ENCODE measurements at places on chromosomes 16 and 17.

DNA sequence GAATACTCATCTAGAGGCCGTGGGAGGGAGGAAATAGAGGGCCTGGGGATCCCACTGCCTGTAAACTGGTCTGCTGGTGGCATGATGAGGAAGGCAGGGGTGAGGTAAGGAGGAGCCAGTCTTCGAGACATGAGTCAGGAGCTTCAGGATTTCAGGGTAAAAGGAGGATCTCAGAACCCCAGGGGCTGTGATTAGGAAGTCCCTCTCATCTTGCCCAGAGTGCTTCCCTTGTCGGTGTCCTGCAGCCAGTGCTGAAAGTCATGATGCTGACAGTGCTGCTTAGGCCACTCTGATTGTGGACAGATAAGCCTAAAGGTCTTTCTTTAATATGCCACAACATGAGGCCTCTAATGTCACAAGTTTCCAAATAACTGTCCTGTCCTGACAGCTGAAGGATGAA lies 29.6 kb downstream of the COG4 start:
- H3K27me3 ChIP-seq = no peaks in the 10 kb centered on the region
- no peak for DNase-seq
- peaks cover 19% of the 10 kb centered on the region for H3K36me3 ChIP-seq
- H3K4me3 ChIP-seq = no peak overlapping the region
- H3K4me1 ChIP-seq = peaks cover 8% of the 10 kb centered on the region

- H3K27me3 ChIP-seq = no peaks in the 10 kb centered on the region
- no peaks in the 10 kb centered on the region for H3K36me3 ChIP-seq
- DNase-seq = no peak
- no peak overlapping the region for H3K4me3 ChIP-seq
- peak overlapping the region; percentile 82 for H3K27ac ChIP-seq
- peaks cover 59% of the 10 kb centered on the region for H3K4me1 ChIP-seq
These were observed 18.7 kb upstream of the ATP5MC1 start for GRCh38 chr17:48873696-48874443.

- no peaks in the 10 kb centered on the region for H3K36me3 ChIP-seq
- no peak overlapping the region for H3K4me3 ChIP-seq
- no peaks in the 10 kb centered on the region for H3K27me3 ChIP-seq
- peaks cover 20% of the 10 kb centered on the region for H3K4me1 ChIP-seq
- H3K27ac ChIP-seq = no peak overlapping the region
These were observed 59.1 kb upstream of the BCAR1 start for GRCh38 chr16:75310541-75310940.

GRCh38 chr17:61286449-61286848 lies 113.2 kb upstream of the TBX2 start:
- H3K36me3 ChIP-seq = no peaks in the 10 kb centered on the region
- no peak overlapping the region for H3K4me3 ChIP-seq
- DNase-seq = no peak
- peak overlapping the region; percentile 41 for H3K27ac ChIP-seq
- peaks cover under 1% of the 10 kb centered on the region for H3K4me1 ChIP-seq

GRCh38 chr17:65978871-65979270 lies 213.1 kb downstream of the CEP112 start:
- H3K36me3 ChIP-seq = no peaks in the 10 kb centered on the region
- no peaks in the 10 kb centered on the region for H3K4me1 ChIP-seq
- no peak for DNase-seq
- no peak overlapping the region for H3K27ac ChIP-seq

GRCh38 chr17:27896701-27897100 lies 3.5 kb upstream of the LYRM9 start:
- H3K4me3 ChIP-seq = no peak overlapping the region
- DNase-seq = no peak
- no peak overlapping the region for H3K27ac ChIP-seq

DNA sequence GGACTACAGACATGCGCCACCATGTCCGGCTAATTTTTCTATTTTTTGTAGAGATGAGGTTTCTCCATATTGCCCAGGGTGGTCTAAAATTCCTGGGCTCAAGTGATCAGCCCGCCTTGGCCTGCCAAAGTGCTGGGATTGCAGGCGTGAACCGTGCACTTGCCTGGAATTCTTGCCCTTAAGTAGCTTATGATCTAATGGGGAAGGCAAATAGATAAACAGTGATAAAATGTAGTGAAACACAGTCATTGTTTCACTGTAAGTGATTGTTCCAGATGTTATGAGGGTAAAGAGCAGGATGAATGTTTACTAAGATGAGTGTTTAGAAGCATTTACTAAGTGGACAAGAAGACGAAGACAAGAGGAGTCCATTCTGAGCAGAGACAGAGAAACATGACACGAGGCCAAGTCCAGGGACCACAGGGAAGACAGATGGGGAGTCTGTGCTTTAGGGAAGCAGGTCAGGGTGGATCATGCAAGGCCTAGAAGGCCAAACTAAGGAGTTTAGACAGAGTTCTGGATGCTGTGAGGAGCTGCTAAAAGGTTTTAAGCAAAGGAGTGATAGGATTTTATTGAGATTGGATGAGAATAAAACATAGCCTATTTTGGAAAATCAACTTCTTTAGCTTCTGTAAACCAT lies 36.9 kb downstream of the YPEL2 start:
- peaks cover 100% of the 10 kb centered on the region for H3K4me1 ChIP-seq
- peak overlapping the region; percentile 94 for H3K27ac ChIP-seq
- H3K4me3 ChIP-seq = no peak overlapping the region

DNA sequence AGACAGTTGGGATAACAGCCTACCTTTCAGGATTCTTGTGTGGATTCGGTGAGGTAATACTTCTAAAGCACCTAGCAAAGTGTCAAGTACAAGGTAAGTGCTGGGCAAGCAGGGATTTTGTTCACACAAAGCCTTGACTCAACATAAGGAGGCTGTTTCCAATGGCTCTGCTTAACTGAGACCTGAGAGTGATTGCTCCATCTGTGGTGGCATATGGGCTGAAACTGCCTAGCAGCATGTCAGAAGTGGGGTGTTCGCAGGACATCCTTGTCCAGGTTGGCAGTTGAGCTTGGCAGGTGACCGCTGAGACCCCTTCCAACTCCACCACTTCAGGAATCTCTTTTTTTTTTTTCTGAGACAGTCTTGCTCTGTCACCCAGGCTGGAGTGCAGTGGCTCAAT lies 19.8 kb downstream of the IL4R start:
- no peak overlapping the region for H3K4me3 ChIP-seq
- H3K4me1 ChIP-seq = peaks cover 40% of the 10 kb centered on the region
- H3K27me3 ChIP-seq = no peaks in the 10 kb centered on the region
- DNase-seq = no peak
- H3K36me3 ChIP-seq = no peaks in the 10 kb centered on the region

- H3K36me3 ChIP-seq = no peaks in the 10 kb centered on the region
- peak overlapping the region; percentile 61 for H3K27ac ChIP-seq
- peak; percentile 36 for DNase-seq
- H3K27me3 ChIP-seq = no peaks in the 10 kb centered on the region
- peaks cover 52% of the 10 kb centered on the region for H3K4me1 ChIP-seq
These were observed 58.1 kb downstream of the ZFHX3 start for GRCh38 chr16:72989579-72990551.

- no peak overlapping the region for H3K4me3 ChIP-seq
- H3K27ac ChIP-seq = peak overlapping the region; percentile 79
- peaks cover 12% of the 10 kb centered on the region for H3K36me3 ChIP-seq
These were observed 48.7 kb downstream of the SF3B3 start for GRCh38 chr16:70572050-70572925.

- no peaks in the 10 kb centered on the region for H3K36me3 ChIP-seq
- H3K27me3 ChIP-seq = no peaks in the 10 kb centered on the region
- H3K4me1 ChIP-seq = peaks cover 52% of the 10 kb centered on the region
- H3K4me3 ChIP-seq = peak overlapping the region; percentile 66
These were observed 661 bp downstream of the TEX2 start for GRCh38 chr17:64262198-64262999.

DNA sequence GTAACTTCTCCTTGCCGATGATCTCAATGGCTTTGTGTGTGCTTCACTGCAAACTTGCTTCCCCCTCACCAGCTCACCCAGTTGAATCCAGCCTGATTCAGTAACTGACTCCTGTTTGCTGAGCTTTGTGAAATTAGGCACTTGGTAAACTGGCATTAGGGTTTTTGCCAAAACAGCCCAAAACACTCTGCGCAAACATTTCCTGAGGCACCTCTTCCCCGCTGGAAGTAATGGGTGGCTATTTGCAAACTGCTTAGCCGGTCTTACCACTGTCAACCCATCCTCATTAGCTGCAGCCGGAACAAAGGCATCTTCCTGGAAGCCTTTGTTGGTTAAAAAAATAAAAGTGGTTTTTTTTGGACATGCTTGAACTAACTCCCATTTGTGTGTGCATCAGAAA lies 353.2 kb downstream of the MAF start:
- DNase-seq = no peak
- H3K36me3 ChIP-seq = no peaks in the 10 kb centered on the region
- no peak overlapping the region for H3K27ac ChIP-seq
- peaks cover 5% of the 10 kb centered on the region for H3K4me1 ChIP-seq
- no peaks in the 10 kb centered on the region for H3K27me3 ChIP-seq

GRCh38 chr17:77312786-77313599 lies 172.2 kb downstream of the SEC14L1 start:
- H3K4me3 ChIP-seq = no peak overlapping the region
- DNase-seq = peak; percentile 58
- no peaks in the 10 kb centered on the region for H3K36me3 ChIP-seq
- H3K27ac ChIP-seq = no peak overlapping the region
- H3K27me3 ChIP-seq = no peaks in the 10 kb centered on the region

DNA sequence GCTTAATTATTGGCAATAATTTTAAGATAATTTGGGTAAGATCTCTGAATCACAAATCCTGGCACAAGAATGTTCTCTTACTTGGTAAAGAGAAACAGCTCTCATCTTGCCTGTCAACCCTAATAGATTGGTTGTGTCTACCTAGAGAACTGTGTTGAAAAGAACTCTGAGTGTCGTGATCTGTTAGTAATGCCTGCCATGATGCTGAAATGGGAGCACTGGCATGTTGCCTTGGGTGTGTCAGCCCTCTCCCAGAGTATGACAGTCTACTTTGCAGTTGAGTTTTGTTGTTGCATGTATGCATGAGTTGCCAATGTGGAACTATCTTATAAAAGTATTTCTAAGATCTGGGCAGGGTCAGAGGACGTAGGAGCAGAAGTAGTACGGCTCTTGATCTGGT lies 221.4 kb downstream of the MAF start:
- peaks cover 9% of the 10 kb centered on the region for H3K27me3 ChIP-seq
- H3K36me3 ChIP-seq = no peaks in the 10 kb centered on the region
- no peaks in the 10 kb centered on the region for H3K4me1 ChIP-seq
- H3K4me3 ChIP-seq = no peak overlapping the region

DNA sequence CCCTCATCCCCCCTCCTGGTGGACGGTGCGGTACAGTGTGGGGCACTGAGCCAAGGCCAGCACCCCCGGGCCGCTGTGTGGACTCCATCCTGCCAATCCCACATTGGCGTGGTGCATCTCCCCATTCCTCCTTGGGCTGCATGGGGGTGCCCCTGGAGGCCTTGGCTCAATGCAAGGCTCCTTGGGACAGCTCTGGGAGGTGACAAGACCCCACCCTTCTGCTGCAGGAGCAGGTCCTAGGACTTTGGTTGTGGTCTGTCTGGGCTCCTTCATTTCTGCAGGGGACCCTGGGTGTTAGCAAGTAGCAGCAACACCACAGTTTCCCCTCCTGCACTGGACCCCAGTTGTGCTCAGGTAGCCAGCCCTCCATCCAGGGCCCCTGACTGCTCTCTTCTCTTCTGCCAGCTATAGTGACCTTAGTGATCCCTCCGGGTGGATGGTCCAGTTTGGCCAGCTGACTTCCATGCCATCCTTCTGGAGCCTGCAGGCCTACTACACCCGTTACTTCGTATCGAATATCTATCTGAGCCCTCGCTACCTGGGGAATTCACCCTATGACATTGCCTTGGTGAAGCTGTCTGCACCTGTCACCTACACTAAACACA lies 1.3 kb downstream of the PRSS21 start:
- no peaks in the 10 kb centered on the region for H3K4me1 ChIP-seq
- H3K4me3 ChIP-seq = no peak overlapping the region
- no peak overlapping the region for H3K27ac ChIP-seq
- H3K36me3 ChIP-seq = no peaks in the 10 kb centered on the region

DNA sequence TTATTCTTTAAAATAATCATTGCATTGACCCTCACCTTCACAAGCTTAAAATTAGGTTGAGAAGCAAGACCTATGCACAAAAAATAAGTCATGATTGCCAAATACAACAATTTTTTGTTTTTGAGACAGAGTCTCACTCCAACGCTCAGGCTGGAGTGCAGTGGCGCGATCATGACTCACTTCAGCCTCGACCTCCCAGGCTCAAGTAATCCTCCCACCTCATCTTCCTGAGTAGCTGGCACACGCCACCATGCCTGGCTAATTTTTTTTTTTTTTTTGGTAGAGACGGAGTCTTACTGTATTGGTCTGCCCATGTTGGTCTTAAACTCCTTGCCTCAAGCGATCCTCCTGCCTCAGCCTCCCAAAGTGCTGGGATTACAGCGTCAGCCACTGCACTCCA lies 24.2 kb downstream of the ZNF652 start:
- no peaks in the 10 kb centered on the region for H3K27me3 ChIP-seq
- no peaks in the 10 kb centered on the region for H3K36me3 ChIP-seq
- no peak overlapping the region for H3K4me3 ChIP-seq
